Aorta (tissue), 5 donors: ENCODE measurements at places on chromosomes 5 and 9. TPM values are rescaled to one million over a fixed set of nuclear protein-coding genes. Genes with fewer than 3 reads are reported as not detected.
A peak's percentile ranks its signal among the peaks of the same experiment; 100 is the strongest.

Gene STOM
- total RNA-seq = 384 TPM

Gene PCDHGA5
- total RNA-seq = 7.5 TPM

- DNase-seq = no peak
Observed at GRCh38 chr5:109644829-109645228, 44.9 kb upstream of the MAN2A1 start.

Gene IL9
- total RNA-seq = not detected

Gene TBC1D9B
- 90.0 TPM for total RNA-seq

Gene PTGR1
- 18.2 TPM for total RNA-seq

- no peak for DNase-seq
Observed at GRCh38 chr9:90783552-90783951, 18.1 kb upstream of the SYK start.

DNA sequence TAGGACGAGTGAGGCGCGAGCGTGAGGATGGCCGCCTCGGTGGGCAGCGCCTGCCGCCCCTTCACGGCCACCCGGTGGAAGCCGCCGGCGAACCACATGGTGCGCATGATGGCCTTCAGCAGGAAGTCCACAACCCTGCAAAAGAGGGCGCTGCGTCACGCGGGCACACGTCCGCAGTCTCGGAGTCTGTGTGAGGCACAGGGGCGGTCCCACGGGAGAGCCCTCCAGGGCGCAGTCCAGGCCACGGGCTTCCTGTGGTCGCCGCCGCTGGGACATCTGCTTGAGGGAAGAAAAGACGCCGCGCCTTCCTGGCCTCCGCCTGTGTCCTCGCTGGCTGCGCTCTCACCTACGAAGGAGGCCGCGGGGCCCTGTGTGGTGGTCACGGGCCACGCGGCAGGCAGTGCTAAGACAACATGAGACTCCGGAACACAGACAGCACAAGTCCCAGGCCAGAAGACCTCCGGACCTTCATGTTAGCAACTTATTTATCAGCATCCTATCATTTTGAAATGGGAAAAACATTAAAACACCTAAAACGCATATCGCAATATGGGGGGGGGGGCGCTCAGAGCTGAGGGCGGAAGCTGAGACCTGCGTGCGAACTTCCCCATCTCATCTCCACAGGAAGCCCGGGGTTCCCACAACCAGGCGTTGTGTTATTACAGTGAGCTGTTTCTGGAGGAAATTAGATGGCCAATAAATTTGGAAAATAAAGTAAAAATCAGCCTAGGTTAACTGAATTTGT lies 28.8 kb downstream of the LPCAT1 start:
- DNase-seq = peak; percentile 87

DNA sequence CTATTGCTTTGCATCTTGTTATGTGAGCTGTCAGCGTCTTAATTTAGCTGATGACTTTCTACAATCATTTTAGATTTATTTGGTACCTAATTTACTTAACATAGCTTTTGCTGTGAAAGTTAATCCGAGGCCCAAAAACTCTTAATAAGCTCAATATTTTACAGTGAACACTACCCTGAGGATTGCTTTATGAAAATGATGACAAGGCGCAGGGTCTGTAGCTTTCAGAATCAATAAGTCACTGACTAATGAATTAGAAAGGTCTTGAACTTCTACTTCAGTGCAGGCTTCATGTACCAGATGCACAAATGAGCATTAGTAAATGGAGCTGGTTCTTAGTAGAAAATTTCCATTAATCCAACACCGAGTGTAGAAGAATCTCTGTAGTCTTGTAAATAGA lies 81.4 kb upstream of the ZNF366 start:
- no peak for DNase-seq

DNA sequence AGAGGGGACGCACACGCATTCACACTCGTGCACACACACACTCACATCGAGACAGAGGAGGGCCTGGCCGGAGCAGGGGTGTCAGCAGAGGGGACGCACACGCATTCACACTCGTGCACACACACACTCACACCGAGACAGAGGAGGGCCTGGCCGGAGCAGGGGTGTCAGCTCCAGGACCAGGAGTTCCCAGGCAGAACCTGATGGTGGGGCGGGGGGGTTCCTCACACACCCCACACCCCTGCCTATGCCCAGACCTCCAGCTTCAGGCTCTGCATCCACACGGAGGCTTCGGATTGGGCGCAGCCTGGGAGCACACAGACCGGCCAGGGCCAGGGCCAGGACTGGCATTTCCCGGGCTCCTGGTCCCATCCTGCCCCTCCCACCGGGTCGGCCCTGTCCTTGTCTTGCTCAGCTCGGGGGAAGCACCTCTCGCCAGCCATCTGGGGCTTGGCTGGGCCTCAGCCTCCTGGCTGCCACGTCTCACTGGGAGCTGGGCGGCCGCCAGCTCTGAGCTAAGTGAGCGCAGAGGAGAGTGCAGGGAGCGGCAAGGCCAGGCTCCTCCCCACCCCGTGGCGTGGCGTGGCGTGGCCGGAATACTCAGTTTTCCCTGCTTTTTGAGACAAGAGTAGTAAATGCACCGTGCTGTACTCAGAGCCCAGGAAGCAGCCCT lies 31.3 kb downstream of the ADAMTS2 start:
- peak; percentile 95 for DNase-seq

GRCh38 chr5:132909702-132910101 lies 36.2 kb downstream of the LEAP2 start:
- DNase-seq = no peak

Gene EDIL3
- total RNA-seq = 154 TPM

DNA sequence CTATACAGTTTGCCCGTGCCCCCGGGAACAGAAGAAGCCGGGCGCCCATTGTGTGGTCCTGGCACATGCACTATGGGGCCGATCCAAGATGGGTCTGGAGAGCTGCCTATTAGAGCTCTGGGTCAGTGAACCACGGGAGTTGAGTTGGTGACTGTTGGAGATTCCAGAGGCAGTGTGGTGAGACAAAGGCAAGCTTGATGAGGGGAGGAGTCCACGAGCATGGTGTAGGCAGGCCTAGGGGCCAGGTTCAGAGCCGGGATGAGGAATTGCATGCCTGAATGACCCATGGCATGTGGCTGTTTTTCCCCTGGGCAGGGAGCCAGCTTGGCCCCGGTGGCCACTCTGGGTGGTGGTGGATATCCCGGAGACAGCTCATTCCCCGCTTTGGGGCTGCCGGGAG lies 84.4 kb upstream of the STC2 start:
- DNase-seq = no peak

DNA sequence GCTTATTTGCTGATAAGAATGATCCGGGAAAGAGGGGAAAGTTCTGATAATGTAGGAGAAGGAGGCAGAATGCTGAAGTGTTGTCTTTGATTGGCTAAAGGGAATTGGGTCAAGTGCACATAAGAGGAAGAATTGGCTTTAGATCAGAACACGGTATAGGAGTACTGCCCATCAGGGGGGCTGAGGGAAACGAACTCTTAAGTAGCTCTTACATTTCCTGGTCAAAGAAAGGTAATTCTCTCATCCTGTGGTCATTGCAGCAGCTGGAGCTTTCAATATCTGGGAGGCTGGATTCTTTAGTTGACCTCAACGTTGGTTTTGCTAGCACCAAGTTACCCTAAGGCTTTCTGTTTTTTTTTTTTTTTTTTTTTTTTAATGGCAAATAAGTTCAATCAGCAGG lies 178.7 kb upstream of the NR3C1 start:
- DNase-seq = no peak

Gene SNX18
- 110 TPM for total RNA-seq

DNA sequence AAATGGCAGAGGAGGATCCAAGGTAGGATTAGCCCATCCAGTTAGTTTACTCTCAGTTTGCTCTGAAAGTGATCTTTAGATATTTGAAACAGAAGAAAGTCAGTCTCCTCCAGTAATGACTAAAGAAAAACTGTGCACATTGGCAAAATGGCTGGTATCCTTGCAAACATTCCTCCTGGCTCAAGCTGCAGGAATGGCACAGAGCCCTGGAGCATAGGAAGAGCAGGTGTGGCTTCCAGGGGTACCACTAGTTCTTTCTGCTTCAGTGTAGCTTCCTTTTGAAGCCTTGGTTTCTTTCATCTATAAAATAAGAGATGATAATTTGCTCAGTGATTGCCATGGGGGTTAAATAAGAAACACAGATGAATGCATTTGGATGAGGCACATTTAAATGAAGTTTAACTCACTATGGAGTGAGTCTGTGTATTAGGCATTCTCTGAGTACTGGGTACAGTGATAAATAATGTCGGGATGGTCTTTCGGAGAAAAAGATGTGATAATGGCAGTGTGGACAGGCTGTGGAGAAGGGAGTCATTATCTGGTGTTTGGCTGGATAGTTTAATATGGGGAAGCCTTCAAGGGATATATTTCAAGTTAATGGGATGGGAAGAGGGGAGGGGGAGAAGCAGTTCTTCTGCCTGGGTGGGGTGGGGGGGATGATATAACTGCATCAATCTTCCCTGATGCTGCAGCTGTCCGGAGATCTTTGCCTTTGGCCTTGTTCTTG lies 217.3 kb upstream of the KLF4 start:
- no peak for DNase-seq

- DNase-seq = no peak
Observed at GRCh38 chr5:43693411-43693810, 90.4 kb downstream of the NNT start.

Gene SH2D3C
- 34.8 TPM for total RNA-seq

- no peak for DNase-seq
Observed at GRCh38 chr9:6405371-6405770, 7.6 kb upstream of the UHRF2 start.
